ENCODE measurements at places on chromosomes 12 and 14.

GRCh38 chr12:91361864-91362263 lies 179.2 kb upstream of the DCN start:
- DNase-seq = no peak

GRCh38 chr12:114676142-114676741 lies 7.7 kb downstream of the TBX3 start:
- no peak for DNase-seq

DNA sequence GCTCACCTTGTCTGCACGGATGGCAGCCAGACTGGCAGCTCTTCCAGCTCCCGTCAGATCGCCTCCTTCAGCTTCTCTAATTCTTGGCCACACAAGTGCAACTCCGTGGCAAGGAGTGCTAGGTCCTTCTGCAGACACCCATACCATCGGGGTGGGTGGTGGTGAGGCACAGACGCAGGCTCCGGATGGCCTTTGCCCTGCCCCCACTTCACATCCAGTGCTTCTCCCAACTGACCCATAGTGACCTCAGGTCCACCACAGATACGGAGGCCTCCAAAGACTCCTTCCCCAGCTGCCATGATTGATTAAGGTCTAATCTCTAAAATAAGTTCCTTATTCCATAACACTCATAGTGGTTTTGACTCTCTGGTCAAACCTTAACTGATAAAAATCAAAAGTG lies 19.9 kb upstream of the CD27 start:
- DNase-seq = no peak

DNA sequence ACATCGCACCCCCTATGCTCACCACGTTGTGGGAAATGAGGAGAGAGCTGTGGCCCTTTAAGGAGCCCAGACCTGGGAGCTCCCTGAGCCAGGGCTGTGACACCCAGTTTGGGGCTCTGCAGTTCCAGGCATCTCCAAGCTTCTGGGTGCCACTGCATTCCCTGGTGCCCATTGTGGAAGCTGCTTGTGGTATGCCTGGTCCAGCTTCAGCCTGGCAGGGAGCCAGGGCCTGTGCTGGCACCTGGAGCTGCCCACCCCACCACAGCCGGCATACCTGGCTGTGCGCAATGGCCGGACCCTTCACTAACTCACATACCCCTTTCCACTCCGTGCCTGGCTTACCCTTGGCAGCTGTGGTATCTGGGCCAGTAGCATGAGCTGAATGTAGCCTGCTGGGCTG lies 107.9 kb upstream of the OR4E1 start:
- no peak for DNase-seq

- DNase-seq = no peak
Measured at GRCh38 chr12:70415987-70416386, 49.9 kb downstream of the KCNMB4 start.

- DNase-seq = no peak
Measured at GRCh38 chr14:106844608-106845285, 1318.4 kb downstream of the TMEM121 start.

GRCh38 chr12:130367523-130367922 lies 29.8 kb downstream of the PIWIL1 start:
- no peak for DNase-seq

- no peak for DNase-seq
Measured at GRCh38 chr14:20435582-20436362, at the start of gene KLHL33. Gene KLHL33 (minus strand): TSS chr14:20436166. CDS start chr14:20435811, 355 bp downstream.

DNA sequence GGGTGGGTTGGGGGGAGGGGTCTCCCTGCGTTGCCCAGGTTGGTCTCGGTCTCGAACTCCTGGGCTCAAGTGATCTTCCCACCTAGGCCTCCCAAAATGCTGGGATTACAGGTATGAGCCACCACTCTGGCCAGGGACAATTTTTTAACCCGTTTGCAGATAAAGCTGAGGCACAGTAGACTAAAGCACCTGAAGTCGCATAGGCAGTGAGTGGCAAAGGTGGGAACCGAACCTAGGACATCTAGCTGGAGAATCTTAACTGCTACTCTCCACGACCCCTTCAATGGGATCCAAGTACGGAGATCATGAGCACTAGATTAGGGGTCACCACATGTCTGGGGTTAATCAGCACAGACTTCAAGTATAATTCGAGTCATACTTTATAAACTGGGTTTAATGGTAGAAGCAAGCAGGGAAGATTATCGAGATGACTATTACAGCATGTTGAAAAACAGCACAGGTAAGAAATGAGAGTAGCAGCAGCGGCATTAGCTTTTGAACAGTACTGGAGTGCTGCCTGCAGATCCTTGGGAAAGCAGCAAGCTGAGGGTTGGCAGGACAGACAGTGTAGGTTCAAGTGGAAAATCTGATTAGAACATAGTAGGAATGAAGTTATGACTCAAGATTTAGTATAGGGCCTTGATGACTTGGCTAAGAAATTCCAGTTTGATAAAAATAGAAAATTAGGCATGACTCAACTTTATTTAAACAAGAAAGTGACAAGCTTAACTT lies 23.9 kb downstream of the NID2 start:
- DNase-seq = peak; percentile 71

DNA sequence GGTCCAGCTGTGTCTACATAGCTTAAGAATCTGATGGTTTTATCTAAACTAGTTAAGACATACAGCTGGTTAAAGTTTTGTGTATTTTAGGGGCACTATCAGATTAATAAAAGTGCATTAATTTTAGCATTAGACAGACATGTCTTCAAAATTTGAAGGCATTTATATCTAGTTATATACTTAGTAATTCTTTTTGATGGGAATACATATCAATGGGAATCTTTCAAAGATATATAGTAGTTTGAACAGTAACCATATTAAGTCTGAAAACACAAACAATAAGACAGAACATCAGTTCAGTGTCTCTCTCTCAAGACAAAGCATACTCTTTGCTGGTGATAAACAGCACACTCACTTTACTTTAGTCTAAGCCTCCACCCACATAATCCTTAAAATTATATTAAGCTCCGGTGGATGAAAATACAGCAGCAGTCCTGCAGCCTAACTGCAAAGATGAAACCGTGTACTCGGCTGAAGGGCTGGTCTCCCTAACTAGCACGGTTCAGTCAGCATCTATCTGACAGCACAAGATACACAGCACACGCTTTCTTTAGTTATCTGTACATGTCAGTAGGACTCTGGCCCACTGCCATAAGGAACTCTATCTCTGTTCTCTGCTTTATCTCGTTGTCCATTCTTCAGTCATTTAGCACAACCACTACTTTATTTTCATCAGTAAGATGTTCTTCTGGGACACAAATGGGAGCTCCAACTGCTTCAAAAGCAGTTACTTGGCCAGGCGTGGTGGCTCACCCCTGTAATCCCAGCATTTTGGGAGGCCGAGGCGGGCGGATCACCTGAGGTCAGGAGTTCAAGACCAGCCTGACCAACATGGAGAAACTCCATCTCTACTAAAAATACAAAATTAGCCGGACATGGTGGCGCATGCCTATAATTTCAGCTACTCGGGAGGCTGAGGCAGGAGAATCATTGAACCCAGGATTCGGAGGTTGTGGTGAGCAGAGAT lies 80.5 kb downstream of the MED13L start:
- no peak for DNase-seq

DNA sequence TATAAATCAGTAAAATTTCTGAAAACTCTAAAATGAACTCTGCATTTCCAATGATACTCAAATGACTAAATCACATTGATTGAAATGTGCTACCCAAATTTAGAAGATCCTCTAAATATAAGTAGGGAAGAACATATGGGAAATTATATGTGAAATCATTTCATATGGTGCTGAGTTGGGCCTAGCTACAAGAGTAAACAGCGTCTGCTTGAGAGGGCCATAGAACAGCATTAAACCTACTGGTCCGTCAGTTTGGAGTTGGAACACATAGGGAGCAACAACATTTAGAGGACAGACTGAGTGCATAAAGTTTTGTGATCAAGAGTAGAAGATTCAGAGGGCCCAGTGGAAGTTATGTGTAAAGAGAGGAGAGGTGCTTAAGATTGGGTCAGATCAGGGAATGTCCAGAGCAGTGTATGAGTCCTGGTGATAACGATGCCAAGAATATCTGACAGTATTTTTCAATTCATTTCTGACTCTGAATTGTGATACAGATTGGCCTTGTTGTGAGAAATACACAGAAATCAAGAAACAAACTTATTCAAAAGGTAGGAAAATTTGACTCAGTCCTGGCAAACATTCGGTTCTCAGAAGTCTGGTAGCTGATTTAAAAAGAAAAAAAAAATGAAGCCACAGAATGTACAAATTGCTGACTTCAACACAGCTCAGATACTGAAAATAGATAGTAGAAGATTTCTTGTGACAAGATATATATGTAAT lies 362.2 kb downstream of the CCDC91 start:
- DNase-seq = no peak

- no peak for DNase-seq
Measured at GRCh38 chr14:76450476-76450875, 74.5 kb downstream of the ESRRB start.

DNA sequence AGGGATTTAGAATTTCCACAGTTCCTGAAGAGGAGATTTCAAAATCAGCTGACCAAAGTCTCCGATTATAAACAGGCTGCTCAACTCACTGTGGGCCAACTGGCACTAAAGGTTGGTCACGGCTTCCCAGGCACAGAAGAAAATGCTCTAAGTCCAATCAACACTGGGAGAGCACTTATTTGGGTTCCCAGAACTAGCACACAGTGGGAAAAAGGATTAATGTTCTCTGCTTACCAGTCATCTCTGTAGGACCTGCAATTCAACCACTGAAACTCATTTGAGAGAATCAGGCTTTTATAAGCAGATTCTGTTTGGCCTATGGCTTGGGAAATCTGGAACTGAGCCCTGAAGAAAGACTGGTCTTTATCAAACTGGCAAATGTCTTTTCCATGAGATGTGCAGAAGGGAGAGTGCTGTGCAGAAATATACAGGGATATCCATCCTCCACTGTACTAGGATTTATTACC lies 49.4 kb downstream of the ABCC9 start:
- DNase-seq = no peak

GRCh38 chr12:106192659-106193393 lies 54.1 kb upstream of the NUAK1 start:
- DNase-seq = no peak

GRCh38 chr14:80784820-80785219 lies 156.7 kb downstream of the CEP128 start:
- no peak for DNase-seq

DNA sequence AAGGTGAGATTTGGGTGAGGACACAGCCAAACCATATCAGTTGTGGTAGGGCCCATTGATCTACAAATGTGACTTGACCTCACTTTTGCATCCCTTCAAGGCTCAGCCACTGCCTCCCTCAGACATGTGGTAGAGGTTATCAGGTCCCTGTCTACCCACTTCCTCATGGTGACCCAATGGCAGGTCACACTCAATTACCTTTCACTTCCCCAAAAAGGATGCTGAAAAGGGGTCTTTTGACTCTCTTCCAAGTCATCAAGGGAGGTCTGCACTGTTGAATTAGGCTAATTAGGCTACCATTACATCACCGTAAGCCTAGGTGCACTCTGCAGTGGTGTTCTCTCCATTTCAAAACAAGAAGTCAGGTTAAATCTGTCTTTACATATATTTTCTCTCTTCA lies 22.6 kb upstream of the DRAM1 start:
- no peak for DNase-seq

DNA sequence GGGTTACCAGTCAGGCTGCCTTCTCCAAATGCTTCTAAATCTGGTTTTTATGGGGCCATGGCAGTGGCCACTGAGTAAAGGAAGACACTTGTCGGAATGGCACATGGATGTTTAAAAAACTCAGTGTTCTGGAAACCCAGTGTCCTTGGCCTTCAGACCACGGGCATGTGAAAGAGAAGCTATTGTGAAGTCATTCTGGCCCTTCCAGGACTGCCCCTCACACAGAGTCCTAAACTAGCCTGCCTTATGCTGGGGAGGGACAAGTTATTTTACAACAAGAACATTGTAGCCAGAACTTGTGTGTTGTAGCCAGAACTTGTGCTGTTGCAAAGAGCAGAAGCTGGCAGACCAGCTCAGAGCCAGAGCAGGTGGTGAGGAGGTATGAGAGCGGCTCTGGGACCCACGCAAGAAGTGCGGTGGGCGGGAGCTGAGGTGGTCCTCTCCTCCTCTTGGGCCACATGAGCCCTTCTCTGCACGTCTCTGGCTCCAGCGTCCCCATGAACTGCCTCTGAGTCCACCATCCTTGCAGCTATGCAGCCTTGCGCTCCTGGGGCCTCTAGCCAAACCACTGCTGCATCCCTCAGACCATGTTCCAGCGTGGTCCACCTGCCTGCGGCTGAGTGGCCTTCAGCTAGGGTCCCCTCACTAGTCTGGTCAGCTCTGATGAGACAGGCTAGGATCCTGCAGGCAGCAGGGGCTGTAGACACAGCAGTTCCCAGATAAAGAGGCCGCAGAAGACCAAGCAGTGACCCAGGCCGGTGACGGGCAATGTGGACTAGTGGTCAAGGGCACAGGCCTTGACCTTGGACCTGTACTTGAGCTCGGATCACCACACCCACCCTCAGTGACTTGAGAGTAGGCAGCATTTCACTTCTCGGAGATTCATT lies 32.5 kb downstream of the MMAB start:
- no peak for DNase-seq

DNA sequence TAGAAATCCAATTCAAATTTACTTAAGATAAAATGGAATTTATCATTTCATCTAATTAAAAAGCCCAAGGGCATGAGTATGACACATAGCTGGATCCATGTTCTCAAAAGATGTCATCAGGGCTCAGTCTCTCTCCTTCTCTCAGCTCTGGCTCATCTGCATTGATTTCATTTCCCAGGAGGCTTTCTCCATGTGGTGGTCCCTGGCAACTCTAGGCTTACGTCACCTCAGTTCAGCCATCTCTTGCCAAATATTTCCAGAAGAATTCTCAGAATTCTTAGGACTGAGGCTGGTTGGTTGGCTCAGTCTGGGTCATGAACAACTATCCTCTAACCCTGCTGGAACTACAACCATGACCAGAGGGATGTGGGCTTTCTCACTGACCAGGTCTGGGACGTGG lies 65.3 kb downstream of the FOS start:
- DNase-seq = no peak

DNA sequence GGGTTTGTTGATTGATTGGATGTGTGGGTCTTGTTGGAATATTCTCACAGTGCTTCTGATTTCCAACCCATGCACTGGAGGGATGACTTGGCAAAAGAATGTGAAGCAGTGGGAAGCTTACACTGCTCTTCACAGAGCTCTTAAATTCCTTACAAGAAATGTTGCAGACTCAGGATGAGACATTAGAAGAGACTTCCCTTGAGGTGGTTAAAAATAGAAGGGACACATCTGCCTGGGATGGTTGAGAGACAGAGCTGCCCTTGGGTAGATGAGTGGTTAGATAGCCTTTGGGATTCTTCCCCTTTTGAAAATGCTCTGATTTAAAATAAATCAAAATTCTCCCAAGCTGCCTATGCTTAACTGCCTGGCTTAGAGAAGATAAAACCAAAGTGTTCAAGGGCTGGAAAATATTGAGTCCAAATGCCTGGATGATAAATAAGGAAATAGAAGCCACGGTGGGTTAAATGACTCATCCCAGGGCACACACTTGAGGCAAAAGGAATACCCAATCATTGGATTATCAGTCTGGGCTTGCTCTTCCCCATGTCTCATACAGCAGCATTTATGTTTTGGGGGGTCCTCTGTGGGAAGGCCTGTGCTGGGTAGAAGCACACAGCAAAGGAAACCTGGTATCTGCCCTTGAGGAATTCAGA lies 264.3 kb downstream of the AKAP6 start:
- peak; percentile 86 for DNase-seq

- no peak for DNase-seq
Measured at GRCh38 chr12:44876544-44877410, 662 bp upstream of the NELL2 start.

- no peak for DNase-seq
Measured at GRCh38 chr12:91093341-91093740, 18.0 kb downstream of the LUM start.
